ENCODE measurements at places on chromosomes 3 and 15.
A peak's percentile ranks its signal among the peaks of the same experiment; 100 is the strongest.

GRCh38 chr3:135040321-135041240 lies 245.5 kb downstream of the EPHB1 start:
- no peak for DNase-seq

- DNase-seq = no peak
Measured at GRCh38 chr15:84917452-84917851, 33.0 kb downstream of the SLC28A1 start.

GRCh38 chr15:89972085-89972484 lies 29.0 kb upstream of the ZNF710 start:
- no peak for DNase-seq

GRCh38 chr3:100046986-100047385 lies 67.3 kb downstream of the FILIP1L start:
- DNase-seq = no peak

DNA sequence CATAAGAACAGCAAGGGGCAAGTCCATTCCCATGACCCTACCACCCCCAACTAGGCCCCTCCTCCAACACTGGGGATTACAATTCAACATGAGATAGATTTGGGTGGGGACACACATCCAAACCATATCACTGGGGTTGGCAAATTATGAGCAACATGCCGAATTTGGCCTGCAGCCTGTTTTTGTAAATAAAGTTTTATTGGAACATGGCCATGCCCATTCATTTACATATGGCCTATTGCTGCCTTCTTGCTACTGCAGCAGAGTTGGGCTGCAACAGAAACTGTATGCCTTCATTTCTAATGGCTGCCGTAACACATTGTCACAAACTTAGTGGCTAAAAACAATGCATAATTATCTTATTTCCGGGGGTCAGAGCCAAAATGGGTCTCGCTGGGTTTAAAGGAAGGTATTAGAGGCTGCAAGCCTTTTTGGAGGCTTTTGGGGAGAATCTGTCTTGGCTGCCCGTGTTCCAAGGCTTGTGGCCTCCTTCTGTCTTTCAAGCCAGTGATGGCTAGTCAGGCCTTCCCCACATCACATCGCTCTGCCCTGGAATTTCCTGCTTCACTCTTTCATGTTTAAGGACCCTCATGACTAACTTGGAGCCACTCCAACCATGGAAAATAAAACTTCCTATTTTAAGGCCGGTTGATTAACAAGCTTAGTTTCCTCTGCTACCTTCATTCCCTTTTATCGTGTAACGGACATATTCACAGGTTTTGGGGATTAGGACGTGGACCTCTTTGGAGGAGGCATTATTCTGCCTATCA lies 428.5 kb upstream of the PROK2 start:
- no peak for DNase-seq

- DNase-seq = peak; percentile 51
Measured at GRCh38 chr3:37559461-37559860, 302.2 kb upstream of the CTDSPL start.

DNA sequence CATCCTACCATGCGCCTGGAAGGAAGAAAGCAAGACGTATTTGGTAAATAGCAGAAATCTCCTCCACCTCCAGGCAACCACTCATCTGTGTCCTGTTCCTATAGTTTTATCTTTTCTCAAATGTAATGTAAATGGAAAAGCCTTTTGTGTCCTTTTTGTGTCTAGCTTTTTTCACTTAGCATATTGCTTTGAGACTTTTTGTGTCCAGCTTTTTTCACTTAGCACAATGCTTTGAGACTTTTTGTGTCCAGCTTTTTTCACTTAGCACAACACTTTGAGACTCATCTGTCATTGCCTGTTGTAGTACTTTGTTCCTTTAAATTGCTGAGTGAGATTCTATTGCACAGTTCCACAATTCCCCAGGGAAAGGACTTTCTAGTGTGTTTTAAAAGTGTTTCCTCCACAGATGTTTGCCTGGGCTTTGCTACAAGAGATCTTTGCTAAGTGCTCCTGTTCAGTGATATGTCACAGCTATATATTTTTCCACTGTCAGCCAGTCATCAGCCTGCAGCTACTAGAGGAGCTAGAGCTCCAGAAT lies 27.9 kb upstream of the MUC13 start:
- DNase-seq = no peak

GRCh38 chr3:82053236-82053635 lies 291.8 kb upstream of the GBE1 start:
- no peak for DNase-seq

- no peak for DNase-seq
Measured at GRCh38 chr3:49626101-49626581, 48.0 kb upstream of the APEH start.

DNA sequence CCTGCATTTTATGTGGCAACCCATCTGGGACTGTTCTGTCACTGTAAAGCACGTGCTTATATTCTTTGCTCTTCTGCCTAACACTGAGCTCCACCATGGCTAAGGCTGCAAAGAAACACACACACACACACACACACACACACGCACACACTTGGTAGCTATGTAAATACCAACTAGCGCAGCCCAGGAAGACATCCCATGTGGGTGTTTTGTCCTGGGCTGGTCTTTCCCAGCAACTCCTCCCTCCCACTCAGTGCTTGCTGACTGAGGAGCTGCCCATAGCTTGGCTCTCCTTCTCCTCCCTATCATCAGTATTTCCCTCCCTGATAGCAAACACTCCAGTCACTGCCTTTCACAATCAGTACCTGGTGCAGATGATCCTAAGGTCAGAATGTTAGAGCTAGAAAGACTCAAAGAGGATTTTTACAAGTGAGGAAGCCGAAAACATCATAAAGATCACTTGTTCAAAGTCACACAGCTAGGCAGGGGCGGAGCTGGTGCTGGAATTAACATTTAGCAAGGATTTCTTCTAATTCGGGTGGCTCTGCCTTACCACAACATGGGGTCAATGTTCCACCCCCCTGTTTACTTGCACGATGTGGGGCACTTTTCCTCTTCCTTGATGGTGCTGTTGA lies 377.1 kb upstream of the TBL1XR1 start:
- peak; percentile 55 for DNase-seq

DNA sequence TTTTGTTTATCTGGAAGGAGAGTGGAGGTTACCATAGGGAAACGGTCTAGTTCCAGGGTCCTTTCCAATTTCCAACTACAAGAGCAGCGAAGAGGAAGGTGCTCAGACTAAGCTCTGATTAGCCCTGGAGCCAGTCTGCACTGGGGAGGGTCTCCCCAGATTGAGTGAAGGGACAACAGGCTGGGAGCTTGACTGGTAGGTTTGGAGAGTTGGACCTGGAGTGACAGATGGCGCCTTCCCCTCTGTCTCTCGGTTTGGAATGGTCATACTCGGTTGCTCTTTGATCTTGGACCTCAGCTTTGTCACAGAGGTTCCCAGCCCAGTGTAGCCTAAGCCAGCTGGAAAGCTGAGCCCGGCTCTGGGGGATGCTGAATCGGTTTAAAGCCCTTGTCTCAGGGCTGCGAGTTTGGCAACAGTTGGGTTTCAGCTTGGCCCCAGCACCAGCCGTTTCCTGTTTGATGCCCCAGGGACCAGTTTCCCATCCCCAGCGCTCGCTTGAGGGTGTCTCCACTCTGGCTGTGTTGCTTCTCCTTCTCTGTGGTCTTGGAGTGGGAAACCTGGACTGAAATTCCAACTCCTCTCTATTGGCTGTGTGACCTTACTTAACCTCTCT lies 53.1 kb upstream of the ULK4 start:
- no peak for DNase-seq

DNA sequence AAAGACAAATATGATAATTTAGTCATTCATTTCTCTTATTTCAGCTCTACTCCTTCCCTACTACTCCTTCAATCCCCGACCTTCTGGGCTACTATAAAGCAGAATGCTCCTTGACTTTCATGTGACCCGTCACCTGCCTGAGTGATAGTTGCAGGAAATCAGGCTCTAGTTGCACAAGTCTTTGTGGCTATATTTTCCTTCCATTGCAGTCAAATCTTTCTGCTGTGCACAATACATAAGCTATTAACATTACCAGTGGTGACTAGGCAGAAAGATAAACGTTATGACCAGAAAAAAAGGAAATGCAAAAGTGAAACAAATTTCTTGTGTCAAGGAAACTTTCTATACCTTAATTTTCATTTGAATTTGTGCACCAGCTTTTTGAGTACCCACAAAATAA lies 2.3 kb downstream of the SUCNR1 start:
- DNase-seq = no peak

GRCh38 chr15:66629817-66630576 lies 64.2 kb upstream of the LCTL start:
- no peak for DNase-seq

- no peak for DNase-seq
Measured at GRCh38 chr15:26702381-26702780, 70.5 kb downstream of the GABRB3 start.

- DNase-seq = no peak
Measured at GRCh38 chr15:73709241-73709640, 25.1 kb downstream of the CD276 start.

- no peak for DNase-seq
Measured at GRCh38 chr3:72997421-72997961, 880 bp downstream of the PPP4R2 start.

- DNase-seq = no peak
Measured at GRCh38 chr3:141789281-141789680, 26.1 kb downstream of the GRK7 start.

- DNase-seq = no peak
Measured at GRCh38 chr3:153338487-153338886, 176.5 kb downstream of the RAP2B start.

- DNase-seq = no peak
Measured at GRCh38 chr3:18883571-18883970, 264.7 kb upstream of the KCNH8 start.

GRCh38 chr15:59367022-59367451 lies 5.6 kb downstream of the MYO1E start:
- no peak for DNase-seq

- DNase-seq = no peak
Measured at GRCh38 chr3:37810848-37811247, 50.8 kb upstream of the CTDSPL start.

GRCh38 chr3:134326760-134327593 lies 47.3 kb downstream of the AMOTL2 start:
- DNase-seq = no peak

DNA sequence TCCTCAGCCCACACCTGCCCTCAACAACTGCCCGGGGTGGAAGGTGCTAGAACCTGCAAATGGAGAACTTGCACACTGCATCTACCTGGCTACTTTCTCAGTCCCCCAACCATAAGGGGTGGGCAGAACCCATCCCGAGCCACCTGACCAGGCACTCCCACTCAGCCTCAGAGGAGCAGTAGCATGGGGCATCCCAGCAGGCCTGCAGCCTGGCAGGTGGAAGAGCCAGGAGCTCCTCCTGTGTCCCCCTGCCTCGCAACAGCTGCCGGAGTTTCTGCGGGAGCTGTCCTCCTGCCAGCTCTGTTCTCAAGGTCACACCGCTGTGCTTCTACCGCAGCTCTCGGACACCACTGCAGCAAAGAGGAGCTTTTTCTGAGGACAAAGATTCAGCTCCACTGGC lies 27.5 kb downstream of the RAB6B start:
- DNase-seq = no peak

- DNase-seq = no peak
Measured at GRCh38 chr15:66094331-66094730, 159.2 kb downstream of the MEGF11 start.

GRCh38 chr3:167151636-167152035 lies 228.5 kb downstream of the ZBBX start:
- no peak for DNase-seq

GRCh38 chr3:27655547-27655946 lies 66.6 kb downstream of the EOMES start:
- no peak for DNase-seq

DNA sequence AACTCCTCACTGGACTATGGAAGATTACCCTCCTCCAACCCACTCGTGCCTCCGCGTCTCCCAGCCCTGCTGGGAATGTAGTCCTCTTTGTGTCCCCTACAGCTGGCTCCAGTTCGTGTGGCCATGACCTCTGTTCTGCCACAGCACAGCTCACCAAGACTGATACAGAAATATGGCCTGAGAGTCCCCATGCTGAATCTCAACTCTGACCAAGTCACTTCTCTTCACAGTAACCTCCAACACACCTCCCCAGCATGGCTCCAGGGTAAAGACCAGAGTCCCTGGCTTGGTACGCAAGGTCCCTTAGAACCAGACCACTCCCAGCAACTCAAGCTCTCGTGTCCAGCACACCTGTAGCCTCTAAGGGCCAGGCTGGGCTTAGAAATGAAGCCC lies 2.3 kb upstream of the COL7A1 start:
- DNase-seq = no peak

DNA sequence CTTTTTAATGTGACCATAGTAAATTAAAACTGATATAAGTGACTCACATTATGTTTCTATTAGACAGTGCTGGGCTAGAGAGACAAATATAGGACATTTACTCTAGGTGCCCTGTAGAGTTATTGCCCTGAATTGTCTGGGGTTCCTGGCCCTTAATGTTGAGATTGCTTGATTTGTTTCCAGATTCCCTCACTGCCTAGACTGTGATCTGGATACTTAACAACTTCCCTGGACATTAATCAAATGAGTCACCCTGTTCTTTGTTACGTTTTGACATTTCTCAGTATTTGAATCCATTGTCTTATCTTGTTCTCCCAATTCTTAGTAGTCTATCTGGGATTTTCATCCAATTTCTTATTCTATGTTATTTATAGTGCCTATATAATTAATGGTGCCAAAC lies 65.8 kb downstream of the DTWD1 start:
- DNase-seq = no peak

- DNase-seq = no peak
Measured at GRCh38 chr3:143172062-143172794, 52.7 kb downstream of the CHST2 start.

DNA sequence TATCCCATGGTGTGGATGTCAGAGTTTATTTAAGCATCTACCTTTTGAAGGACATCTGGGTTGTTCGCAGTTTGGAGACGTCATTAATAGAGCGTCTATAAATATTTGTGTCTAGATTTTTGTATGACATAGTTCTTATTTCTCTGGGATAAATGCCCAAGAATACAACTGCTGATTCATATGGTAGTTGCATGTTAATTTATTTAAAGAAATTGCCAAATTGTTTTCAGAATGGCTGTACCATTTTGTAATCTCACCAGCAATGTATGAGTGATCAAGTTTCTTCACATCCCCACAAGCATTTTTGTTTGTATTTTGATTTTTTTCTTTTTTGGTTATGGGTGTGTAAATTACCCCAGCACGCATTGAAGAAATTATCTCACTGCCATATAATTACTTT lies 656.9 kb downstream of the NTRK3 start:
- DNase-seq = no peak

GRCh38 chr3:45140141-45140769 lies 5.9 kb downstream of the CDCP1 start:
- DNase-seq = no peak

- DNase-seq = no peak
Measured at GRCh38 chr15:25245801-25246622, 192.8 kb downstream of the UBE3A start.

Measured in NCI-H774 (cell line).